ENCODE measurements at places on chromosomes 2 and 18. TPM values are rescaled to one million over a fixed set of nuclear protein-coding genes. Genes with fewer than 3 reads are reported as not detected.

GRCh38 chr18:77096936-77097886 lies 35.4 kb downstream of the MBP start:
- no peak for DNase-seq

GRCh38 chr18:9353596-9353995 lies 19.0 kb downstream of the TWSG1 start:
- DNase-seq, result no peak

DNA sequence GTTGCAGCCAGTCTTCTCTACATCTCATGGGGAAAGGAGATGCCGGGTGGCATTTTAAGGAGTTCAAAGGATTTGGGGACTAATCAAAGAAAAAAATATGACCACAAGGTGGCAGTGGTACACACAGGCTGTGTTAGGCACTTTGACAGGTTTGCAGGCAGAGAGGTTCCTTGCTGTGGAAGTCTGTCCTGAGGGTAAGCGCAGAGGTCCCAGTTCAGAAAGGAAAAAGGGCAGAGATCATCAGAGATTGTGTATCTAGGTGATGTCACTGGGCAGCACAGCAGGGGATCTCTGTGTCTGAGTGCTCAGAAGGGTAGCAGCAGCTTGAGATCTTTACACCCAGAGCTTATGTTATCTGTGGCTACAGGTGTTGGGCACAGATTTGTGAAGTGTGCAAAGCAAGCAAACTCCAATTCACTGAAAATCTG lies 231.4 kb downstream of the LRRTM1 start:
- peak; percentile 47 for DNase-seq

- no peak for DNase-seq
These were observed 170.1 kb downstream of the RBM43 start for GRCh38 chr2:151091583-151091982.

DNA sequence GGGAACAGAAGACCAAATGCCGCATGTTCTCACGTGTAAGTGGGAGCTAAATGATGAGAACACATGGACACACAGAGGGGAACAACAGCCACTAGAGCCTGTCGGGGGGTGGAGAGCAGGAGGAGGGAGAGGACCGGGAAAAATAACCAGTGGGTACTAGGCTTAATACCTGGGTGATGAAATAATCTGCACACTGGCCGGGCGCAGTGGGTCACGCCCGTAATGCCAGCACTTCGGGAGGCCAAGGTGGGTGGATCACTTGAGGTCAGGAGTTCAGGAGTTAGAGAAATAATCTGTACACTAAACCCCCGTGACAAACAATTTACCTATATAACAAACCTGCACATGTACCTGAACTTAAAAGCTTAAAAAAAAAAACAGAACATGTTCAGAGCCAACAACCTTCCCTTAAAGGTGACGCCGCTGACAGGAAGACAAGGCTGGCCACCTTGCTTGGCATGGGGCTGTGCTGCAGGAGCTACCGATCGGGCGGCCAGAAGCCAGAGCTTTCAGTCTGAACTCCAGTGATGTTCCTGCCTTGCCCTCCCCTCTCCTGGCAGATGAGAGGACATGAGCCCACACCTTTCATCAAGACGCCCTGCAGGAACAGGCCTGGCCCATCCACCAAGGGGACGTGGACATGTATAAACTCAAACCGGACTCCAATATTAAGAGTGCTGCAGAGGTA lies 11.2 kb downstream of the SLC66A2 start:
- DNase-seq, result peak; percentile 20

- no peak for DNase-seq
These were observed 153.7 kb downstream of the DDX1 start for GRCh38 chr2:15745350-15745749.

DNA sequence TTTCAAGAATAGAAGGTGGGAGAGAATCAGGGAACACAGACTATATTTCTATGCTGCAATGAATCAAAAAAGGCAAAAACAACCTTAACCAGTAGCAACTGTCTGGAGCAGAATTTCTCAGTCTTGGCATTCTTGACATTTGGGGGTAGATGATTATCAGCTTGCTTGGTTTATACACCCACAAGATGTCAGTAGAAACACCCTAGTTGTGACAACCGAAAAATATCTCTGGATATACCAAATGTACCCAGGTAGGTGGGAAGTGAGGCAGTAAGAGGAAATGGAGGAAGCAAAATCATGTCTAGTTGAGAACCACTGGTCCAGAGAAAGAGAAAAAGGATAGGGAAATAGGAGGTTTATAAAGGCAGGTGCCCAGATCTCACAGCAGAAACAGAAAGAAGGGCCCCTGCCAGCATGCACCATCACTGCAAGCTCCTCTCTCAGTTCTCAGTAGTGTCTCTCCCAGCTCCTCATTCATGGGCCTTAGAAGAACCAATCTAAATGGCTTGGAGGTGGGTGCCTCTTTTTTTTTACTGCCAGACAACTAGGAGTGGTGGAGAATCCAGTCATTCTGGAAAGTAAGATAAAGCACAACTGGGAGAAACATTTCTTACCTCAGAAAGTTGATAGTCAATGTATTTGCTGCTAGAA lies 50.4 kb downstream of the MBD2 start:
- no peak for DNase-seq

DNA sequence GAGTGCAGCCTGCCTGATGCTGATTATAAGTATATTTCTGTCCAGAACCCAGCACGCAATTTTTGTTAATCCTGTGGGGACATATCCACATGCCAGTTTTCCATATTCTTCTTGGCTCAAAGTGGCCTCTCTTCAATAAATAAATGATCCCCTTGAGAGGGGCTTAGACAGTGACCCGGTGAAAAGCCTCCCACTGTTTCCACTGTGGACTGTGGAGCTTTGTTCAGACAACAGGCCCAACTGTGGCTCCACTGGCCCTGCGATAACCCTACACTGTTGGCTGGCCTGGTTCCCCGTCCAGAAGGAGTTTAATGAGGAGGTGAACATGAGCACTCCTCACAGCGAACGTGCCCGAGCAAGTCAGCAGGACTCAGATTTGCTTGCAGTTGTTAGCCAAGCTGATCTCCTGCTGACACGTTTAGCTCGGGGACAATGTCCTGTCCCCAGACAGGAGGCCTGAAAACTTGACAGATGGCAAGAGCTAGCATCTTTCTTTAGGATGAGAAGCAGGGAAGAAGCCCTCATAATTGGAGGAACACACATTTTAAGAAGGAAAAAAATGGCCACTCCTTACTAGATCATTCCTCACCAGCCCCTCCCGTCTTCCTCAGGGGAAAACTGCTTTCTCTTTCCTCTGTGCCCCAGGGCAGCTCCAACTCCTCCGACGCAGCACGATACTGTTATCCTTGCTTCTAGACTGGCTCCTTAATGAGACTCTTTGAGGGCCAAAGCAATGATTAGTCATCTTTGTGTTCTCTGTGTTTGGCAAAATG lies 20.0 kb upstream of the MTCL1 start:
- peak; percentile 20 for DNase-seq

- DNase-seq, result peak; percentile 75
These were observed 1.1 kb downstream of the TMEM18 start for GRCh38 chr2:675982-676646.

DNA sequence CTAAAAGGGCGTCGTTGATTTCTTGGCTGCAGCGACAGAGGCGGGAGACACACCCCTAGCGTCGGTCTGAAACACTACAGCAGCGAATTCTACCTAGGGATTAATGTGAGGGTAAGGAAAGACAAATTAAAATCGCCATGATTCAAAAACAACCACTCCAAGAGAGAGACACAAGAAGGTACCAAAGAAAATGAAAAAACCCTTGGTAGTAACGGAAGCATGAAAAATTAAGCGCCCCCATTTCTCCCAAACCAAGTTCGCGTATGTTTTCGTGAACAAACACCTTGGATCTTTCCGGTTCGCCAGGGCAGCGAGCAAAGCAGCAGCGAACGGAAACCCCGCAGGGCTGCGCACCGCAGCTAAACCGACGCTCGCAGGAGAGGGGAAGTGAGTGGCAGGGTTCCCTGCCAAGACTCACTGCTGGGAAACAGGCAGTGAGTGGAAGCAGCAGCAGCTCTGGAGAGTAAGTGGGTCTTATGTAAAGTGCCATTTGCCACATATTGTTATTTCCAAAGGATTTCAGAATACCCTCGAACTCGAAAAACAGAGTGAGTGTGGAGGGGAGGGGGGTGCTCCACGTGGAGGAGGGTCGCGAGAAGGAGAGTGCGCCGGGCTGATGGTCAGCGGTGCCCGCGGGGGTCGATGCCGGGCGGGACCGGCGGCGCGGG lies 1.0 kb downstream of the PPP3R1 start:
- DNase-seq, result peak; percentile 72

- no peak for DNase-seq
These were observed 149.4 kb upstream of the NDUFV2 start for GRCh38 chr18:8952769-8953760.

DNA sequence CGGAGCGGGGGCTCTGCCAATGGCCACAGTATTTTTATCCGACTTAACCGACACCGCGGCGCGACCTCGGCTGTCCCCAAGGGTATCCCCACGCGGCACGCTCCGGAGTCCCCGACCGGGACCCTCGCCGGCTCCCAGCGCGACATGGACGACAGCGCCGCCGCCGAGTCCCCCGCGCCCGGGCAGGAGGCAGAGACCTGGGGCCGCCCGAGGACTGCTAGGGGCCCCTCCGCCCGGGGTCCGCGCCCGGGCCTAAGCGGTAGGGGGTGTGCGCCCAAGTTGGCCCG lies 468 bp downstream of the UXS1 start:
- DNase-seq, result no peak

- no peak for DNase-seq
These were observed 46.6 kb upstream of the CTLA4 start for GRCh38 chr2:203820969-203821368.

- no peak for DNase-seq
These were observed 149.5 kb downstream of the MTX2 start for GRCh38 chr2:176418768-176419167.

DNA sequence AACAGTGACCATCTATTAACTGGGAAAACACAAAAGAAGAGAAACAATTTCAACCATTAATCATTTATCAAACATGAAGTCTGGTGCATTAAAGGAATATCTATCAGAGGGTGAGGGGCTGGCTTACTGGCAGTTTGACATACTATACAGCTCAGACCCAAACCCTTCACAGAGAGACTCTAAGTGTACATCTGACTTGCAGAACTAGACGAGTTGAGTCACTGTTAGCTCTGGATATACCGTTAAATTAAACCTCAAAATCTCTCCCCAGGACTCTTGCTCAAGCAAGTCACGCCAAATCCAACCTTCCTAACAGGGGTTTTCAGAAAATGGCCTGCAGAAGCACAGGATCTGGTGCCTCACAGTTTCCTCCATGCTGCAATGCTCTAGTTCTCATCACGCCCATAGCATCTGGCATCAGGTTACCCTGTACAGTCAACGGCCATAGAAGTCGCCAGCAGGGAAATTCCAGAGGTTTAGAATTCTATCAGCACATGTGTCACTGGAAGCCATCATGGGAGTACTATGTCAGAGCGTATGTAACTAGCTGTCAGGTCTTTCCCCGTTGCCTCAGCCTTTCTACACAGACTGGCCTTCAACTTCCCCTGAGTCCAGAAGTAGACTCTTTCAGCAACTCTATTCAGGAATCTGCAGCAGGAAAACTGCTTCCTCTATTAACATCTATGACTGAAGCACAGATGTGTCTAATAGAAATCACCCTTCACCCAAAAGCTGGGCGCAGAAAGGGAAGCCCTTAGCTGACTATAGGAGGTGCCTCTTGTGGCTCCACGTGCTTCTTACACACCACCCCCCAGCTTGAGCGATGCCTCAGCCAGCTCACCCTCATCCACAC lies 9.3 kb downstream of the TGOLN2 start:
- no peak for DNase-seq

DNA sequence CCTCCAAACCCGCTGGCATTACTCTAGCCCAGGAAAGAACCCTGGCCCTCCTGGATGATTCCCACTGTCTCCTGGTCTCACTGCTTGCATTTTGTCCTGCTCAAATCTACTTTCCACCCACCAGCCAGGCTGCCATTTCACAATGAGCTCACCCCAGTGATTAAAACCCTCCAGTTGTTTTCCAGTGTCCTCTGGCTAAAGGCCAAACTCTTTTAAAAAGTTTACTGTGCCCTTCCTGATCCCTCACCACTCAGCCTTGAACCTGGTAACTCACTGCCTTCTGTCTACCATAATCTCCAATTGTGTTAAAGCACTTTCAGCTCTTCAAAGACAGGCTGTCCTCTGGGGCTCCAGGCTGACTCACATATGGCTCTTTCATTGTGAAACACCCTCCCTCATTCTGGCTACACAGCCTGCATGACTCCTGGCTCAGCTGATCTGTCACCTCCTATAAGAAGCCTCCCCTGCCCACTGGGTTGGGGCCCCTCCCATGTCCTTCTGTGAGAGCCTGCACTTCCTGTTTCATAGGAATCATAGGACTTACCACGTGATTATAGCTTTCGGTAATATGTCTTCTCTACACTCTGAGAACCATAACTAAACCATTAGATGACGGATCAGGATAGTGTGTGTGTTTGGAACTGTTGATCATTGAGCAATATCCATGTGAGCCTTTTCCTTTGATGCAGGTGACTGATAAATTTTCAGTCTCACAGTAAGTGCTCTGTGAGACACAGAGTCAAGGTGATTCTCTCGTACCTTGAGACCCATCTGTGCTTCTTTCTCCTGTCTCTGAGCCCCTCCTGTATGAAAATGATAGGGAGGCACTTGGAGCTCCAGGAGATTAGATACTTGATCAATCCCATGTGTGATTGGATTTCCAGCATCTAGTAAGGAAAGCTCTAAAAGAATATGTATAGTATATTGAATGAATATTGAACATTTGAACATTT lies 590.8 kb upstream of the ID2 start:
- peak; percentile 66 for DNase-seq

The SLC19A3 gene
- not detected for total RNA-seq

The AQP12A gene
- not detected for total RNA-seq

The UGT1A4 gene
- total RNA-seq, result not detected

The DDX18 gene
- 63.8 TPM for total RNA-seq

The OR6B2 gene
- total RNA-seq, result not detected

The CXCR2 gene
- total RNA-seq, result not detected

The CD226 gene
- total RNA-seq, result 0.39 TPM

The TUBB8B gene
- 3.9 TPM for total RNA-seq

The CDKL4 gene
- 0.34 TPM for total RNA-seq

The ALLC gene
- not detected for total RNA-seq
